ENCODE measurements at places on chromosomes 12 and 14.

GRCh38 chr12:65229441-65229840, 49.0 kb upstream of the MSRB3 start:
- peak; percentile 57 for DNase-seq

GRCh38 chr12:10249690-10250455, 37.2 kb downstream of the GABARAPL1 start:
- no peak for DNase-seq

GRCh38 chr12:7175493-7175892, 14.0 kb upstream of the PEX5 start:
- no peak for DNase-seq

DNA sequence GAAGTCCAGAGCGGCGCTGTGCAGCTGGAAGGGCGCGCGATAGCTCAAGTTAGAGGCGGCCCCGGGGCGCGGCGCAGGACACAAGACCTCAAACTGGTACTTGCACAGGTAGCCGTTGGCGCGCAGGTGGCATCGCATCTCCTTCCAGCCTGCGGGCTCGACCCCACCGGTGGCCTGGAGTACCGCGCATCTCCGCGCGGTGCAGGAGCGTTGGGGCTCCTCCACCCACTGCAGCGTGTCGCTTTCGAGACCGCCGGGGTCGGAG, 553 bp downstream of the CLEC14A start:
- DNase-seq, result no peak

DNA sequence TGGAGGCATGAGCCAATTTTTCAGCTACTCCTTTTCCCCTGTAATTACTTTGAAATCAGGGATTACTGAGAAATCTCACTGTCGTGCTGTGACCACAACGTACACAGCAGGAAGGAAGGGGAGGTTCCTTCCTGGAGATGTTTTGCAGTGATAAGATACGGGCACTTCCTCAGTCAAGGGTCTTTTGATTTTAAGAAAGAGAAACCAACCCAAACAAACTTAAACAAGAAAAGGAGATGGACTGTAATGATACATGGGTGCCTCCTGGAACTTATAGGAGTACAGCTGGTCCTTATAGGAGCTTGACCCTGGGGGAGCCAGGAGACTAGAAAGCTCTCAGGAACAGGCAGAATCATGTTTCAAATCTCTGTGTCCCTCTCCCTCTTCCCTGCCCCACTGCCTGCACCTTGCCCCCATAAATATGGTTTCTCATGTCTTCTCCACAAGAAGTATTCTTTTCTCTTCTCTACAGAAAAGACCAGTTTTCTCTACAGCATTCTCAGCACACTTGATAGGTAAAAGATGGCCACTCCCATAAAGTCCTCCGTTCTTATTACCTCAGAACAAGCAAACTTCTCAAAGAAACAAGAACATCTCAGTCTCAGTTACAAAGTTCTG, 281.1 kb upstream of the AMIGO2 start:
- DNase-seq, result no peak

GRCh38 chr12:109706747-109707469, 6.7 kb upstream of the FAM222A start:
- no peak for DNase-seq

GRCh38 chr14:36784541-36784940, 122.9 kb downstream of the PAX9 start:
- no peak for DNase-seq

DNA sequence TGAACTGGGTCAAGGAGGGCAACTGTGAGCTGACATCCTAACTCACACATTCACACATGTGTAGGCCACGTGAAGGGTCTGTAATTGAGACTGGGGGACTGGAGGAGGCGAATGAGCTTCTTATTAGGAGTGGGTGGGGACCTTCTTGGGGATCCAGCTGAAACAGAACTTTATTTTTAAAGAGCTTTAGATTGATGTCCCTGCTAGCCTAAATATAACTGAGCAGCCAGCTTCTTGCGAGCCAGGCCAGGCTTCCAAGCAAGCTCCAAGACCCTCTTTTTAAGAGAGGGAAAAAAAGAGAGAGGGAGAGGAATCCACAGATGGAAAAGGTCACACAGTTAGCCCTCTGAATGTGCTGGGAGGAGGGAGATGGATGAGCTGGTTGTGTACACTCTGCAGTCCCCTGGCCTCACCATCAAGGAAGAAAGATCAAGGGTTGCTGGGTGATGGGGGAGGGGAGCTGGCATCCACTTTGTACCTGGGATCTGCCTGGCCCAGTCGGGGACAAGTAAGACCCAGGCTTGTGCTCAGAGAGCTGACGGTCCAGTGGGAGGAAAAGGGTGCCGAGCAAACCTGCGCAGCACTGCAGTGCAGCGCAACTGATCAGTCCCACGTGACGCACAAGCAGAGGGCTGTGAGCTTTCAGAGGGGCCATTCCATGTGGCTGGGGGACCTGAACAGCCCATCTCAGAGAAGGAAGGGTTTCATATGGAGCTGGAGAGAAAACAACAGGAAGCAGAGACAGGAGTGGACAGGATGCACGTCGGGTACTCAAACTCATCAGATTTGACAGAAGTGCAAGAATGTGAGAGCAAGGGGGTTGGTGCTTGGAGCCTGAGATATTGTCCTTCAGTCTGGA, 154.5 kb downstream of the ZFP36L1 start:
- no peak for DNase-seq

GRCh38 chr12:119725523-119725922, 57.6 kb downstream of the PRKAB1 start:
- DNase-seq, result no peak

DNA sequence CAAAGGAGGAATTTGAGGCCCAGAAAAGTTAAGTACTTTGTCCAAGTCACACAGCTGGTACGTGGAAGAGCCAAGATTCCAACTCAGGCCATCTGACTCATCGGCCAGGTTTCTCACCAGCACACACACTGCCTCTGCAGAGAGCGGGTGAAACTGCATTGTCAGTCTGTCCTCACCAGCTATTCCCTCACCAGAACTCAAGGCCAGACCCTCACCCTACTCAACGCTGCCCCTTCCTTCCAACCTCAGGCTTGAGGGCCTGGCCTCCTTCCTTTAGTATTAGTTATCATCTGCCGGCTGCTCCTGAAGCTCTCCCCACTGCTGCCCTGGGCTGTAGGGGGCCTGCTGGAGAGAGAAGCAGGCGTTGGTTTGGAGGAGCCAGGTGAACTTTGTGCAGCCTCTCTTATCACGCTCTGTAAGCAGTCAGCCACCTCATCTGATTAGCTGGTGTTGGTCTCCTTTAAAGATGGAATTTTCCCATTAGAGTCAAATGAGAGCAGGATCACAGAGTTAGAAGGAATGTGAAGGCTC, 16.6 kb upstream of the PLEK2 start:
- no peak for DNase-seq

Measured in non-pigmented ciliary epithelial cell (primary cell).